Fibroblast of lung (primary cell): ENCODE measurements at places on chromosomes 5 and 9.
A peak's percentile ranks its signal among the peaks of the same experiment; 100 is the strongest.

GRCh38 chr5:31901807-31902530 lies 263.0 kb downstream of the PDZD2 start:
- DNase-seq: no peak

- DNase-seq: no peak
Observed at GRCh38 chr9:32334916-32335895, 49.2 kb upstream of the ACO1 start.

DNA sequence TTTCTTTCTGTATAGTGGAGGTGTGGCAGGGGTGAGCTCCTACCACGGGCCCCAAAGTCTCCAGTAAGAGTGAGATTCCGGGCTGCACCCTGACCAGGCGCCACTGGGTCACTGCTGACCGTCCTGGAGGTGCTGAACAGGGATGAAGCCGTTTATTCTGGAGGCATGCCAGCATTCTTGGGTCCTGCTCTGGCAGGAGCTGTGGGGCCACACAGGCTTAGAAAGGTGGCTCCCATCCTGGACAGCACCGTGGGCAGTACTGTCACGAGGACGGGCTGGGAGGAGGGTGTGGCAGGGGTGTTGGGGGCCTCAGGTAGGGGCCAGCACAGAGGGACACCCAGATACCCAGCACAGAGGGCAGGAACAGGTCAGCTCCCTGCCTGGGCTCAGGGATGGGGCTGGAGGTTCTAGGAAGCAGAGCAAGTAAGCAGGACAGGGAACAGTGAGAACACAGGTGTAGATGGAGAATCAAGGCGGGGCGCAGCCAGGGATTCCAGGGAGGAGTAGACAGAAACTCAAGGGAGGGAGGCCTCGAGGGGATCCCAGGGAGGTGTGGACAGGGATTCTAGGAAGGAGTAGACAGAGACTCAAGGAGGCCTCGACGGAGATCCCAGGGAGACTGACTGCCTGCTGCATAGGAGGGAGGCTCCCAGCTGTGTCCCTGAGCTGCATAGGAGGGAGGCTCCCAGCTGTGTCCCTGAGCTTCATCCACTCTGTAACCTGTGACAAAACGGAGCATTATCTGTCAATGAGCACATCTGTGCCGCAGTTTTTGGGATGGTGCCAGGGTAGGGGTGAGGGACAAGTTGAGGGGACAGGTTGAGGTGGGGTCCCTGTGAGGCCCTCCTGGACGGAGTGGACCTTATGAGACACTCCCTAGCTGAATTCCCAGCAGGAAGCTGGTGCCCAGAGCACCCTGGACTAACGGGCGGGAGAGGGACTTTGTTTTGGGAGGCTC lies 1.1 kb upstream of the PLEKHG4B start:
- no peak for DNase-seq

- peak; percentile 32 for DNase-seq
Observed at GRCh38 chr5:139459451-139459934, 3.0 kb downstream of the ECSCR start.

DNA sequence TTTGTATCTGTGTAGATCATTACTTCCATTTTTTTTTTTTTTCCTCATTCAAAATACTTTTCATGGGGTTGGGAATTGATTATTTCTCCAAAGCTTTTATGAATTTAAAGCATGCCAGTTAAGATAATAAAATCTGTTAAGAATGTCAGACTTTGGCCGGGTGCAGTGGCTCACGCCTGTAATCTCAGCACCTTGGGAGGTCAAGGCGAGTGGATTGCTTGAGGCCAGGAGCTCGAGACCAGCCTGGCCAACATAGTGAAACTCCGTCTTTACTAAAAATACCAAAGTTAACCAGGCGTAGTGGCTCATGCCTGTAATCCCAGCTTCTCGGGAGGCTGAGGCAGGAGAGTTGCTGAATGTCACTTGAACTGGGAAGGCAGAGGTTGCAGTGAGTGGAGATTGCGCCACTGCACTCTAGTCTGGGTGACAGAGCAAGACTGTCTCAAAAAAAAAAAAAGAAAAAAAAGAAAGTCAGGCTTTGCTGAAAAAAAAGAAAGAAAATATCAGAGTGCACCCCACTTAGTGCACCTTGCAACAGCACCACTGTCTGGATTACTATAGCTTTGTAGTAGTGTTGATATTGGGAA lies 18.5 kb downstream of the TBC1D2 start:
- no peak for DNase-seq

GRCh38 chr5:62306323-62306895 lies 403 bp downstream of the KIF2A start:
- DNase-seq: no peak

DNA sequence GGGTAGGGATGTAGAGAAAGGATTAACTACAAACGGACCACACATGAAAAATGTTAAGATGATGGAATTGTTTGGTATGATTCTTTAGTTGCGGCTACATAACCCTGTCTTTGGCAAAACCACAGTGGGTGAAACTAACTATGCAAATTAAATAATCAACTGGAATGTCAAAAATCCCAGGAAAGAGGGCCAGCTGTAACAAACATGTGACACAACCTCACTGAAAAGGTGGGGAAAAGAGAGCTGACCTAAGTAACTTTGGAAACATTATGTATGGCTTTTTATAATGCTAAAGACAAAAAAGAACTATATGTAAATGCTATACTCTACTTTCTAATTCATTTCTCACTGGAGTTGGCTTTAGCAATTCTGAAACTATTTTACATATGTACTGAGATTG lies 252.0 kb downstream of the MRPS30 start:
- DNase-seq: no peak

GRCh38 chr9:98943682-98944056 lies at the start of gene COL15A1:
Gene COL15A1, plus strand, starts transcription at chr9:98943907. Its CDS starts 155 bp downstream, at chr9:98944062.
- DNase-seq: peak; percentile 29

GRCh38 chr5:7363067-7363677 lies 32.8 kb upstream of the ADCY2 start:
- DNase-seq: no peak

DNA sequence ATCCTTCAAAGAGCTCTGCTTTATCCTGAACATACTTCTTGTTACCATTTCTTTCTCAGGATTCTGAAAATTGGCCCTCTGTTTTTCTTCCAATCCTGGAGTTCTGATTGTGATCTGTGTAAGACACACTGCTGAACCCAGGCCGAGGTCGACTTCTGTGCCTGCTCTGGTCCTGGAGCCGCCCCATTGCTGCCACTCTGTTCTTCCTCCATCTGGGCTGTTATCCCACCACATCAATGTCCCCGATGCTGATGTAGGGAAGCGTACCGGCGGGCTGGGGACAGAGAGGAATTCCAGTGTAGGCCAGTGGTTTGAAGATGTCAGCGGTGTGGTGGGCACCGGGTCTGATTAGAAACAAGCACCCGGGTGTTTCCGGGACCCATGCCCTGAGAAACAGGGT lies 102.5 kb downstream of the LIFR start:
- DNase-seq: no peak

GRCh38 chr5:115360046-115360685 lies 63.7 kb upstream of the CCDC112 start:
- peak; percentile 69 for DNase-seq

DNA sequence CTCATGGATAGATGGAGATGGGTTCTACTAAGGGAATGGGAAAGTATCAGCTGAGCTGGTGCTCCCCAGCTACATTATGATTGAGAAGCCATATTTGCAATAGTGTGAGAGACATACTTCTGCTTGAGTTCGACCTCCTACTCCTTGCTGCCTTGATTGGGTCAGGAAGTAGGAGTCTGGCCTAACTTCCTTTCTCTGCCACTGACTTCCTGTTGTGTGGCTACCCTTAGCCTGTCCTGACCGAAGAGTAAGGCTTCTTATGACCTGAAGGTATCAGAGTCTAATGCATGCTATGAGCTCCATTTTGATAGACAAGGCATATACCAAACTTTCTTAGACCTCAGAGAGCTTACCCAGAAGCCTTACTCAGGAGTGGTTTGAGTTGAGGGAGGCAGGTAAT lies 53.9 kb downstream of the OSTF1 start:
- no peak for DNase-seq

- no peak for DNase-seq
Observed at GRCh38 chr9:105877721-105878120, 183.4 kb downstream of the TMEM38B start.

- DNase-seq: no peak
Observed at GRCh38 chr5:121424976-121425375, 426.7 kb upstream of the FTMT start.

- DNase-seq: peak; percentile 45
Observed at GRCh38 chr9:100554935-100555401, 22.9 kb upstream of the CAVIN4 start.

DNA sequence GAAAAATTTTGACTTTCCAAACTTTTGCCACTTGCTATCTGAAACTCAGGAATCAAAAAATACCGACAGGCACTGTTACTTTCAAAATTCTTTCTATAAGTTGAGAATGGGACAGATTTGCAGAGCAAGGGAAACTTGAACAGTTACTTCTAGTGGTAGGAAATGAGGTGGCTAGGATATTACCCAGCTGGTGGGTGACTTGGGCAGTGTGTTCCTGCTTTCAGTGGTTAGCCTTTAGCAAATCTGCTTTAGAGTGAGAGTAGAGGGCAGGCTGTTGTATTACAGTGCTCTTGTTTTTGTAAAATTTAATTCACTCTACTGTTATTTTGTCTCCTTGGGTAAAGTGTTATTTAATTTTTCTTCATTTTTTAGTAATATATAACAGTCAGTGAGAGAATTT lies 40.2 kb upstream of the ROPN1L start:
- DNase-seq: no peak

DNA sequence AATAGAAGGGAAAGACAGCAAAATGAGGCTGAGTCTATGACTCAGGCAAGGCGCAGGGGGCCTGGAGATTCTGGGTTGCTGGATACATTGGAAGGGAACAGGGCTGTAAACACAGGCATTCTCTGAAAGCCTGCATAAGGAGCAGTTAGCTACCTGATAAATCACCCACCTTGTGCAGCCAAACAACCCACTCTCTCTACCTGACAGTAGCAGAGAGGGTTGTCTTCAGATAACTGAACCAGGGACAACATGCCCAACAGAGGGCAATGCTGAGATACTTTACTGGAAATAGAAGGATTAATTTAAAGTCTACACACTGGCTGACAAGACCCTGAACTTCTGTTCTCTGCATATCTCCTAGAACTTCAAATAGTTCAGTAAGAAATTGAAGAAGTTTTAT lies 161.6 kb downstream of the KCTD16 start:
- no peak for DNase-seq

- DNase-seq: peak; percentile 86
Observed at GRCh38 chr9:15856591-15856990, 303.7 kb downstream of the CCDC171 start.

- no peak for DNase-seq
Observed at GRCh38 chr9:784916-785315, 56.6 kb upstream of the DMRT1 start.

- DNase-seq: no peak
Observed at GRCh38 chr5:34490506-34491250, 165.4 kb upstream of the RAI14 start.

DNA sequence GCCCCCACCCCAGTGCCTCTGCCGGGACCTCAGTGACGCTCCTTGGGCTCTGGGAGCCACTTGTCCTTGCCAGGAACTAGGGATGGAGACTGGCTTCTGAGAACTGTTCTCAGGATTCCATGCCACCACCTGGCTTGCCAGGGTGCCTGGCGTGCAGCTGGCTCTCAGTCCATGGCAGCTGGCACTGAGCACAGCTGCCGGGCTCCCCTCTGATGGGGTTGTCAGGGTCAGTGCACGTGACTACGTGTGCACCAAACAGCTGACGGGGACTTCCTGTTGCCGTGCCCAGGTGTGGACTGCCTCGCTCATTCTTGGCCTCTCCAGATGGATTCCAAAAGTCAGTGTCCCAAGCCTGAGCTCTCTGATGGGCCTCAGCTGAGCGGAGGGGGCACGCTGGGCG lies 9.4 kb downstream of the KCNT1 start:
- DNase-seq: no peak

GRCh38 chr5:179786861-179787260 lies 6.9 kb upstream of the LTC4S start:
- DNase-seq: no peak

DNA sequence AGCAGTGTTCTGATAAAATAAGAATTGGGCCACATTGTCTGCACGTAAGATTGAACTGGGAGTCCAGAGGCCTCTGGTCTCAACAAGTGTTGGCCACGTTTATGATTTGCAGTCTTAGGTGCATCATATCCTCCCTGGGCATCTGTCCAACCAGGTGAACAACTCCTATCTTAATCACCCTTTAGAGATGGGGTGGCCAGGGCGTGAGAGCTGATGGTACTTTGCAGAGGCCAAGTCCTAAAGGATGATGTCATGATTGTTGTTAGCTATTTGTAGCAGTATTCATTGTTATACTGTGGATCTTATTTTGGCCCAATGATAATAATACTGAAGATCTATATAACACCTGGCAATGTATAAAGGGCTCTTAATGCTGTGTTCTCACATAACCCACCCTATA lies 73.2 kb upstream of the RARS1 start:
- no peak for DNase-seq

GRCh38 chr5:178241688-178242231 lies 9.2 kb upstream of the PHYKPL start:
- DNase-seq: no peak

DNA sequence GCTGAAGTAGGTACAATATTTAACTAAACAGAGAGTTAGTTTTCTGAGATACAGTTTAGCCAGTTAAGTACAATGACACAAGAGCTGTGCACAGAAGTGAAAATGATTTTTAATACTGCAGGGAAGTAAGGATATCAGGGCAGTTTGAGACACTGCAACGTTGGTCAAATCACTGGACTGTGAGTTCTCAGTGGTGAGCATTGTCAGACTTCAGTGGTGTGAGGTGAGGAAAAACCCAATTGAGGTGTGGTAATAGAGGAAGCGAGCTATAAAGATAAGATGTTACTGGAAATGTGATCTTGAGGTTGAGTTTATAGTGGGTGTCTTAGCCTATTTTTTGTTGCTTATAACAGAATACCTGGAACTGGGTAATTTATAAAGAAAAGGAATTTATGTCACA lies 12.8 kb upstream of the FBXL7 start:
- no peak for DNase-seq

GRCh38 chr5:146646441-146646840 lies 130.5 kb upstream of the GPR151 start:
- DNase-seq: no peak

DNA sequence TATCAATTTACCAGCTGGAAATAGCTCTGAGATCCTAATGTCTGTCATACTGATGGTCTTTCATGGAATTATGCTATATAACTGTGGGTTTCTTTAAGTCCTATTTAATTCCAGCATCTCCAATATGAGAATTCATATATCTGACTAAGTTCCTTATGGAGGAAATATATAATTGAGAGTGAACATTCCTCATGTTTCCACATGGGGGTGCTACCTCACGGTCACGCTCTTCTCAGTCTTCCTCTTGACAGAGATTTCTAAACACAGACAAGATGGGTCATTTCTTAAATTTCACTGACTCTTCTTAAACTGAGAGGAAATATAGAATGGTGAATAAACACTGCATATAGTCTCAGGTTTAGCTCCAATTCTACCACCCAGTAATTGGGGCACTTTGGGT lies 212.1 kb downstream of the SLF1 start:
- DNase-seq: no peak

DNA sequence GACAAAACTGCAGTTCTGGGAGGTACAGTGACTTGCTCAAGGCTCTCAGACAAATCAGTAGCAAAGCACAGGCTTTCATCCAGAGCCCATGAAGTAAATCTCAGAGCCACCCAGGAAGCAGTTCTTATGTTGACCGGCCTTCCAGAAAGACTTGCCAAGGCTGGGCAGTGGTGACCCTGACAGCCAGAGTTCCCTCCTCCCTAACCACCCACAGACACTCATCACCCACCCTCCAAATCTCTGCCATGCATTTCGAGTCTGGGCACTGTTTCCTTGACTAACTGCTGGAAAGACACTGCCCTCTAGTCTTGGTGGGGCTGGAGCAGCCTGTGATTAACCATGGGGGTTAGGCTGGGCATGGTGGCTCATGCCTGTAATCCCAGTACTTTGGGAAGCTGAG lies 21.5 kb downstream of the NEURL1B start:
- DNase-seq: no peak
